Kasumi-1 (cell line): ENCODE measurements at places on chromosomes 3 and 15.

DNA sequence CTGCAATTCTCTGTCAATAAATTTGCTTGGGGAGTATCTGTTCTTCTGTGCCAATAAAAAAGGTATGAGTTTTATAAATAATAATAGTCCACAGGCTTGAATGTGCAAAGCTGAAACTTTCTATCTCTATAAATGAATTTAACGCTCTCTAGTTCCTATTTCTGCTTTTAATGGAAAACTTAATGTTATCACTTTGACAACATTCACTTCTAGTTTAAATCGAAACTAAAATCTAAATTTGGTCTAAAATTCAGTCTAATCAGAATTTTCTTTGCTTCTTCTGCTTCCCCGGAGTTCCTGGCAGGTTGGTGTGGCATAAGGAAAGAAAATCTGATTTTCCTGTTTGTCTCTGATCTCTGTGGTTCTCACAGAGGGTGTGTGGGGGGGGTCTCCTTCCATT is 450.1 kb upstream of the TBL1XR1 start:
- no peak for DNase-seq

DNA sequence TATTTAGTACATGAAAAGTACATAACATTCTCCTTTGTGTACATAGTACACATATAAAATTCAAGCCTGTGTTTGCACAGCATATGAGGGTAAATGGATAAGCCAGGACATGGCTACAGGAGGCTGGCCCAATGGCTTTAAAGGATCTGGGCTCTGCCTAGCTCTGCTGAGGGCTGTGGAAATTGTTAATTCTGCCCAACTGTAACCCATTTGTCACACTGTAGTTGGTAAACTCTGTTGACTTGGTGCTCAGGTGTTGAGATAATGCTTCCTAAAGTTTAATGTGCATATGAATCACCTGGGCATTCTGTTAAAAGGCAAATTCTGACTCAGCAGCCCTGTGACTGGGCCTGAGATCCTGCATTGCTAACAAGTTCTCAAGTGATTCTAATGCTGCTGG is 196.5 kb upstream of the ZPLD1 start:
- DNase-seq = no peak

DNA sequence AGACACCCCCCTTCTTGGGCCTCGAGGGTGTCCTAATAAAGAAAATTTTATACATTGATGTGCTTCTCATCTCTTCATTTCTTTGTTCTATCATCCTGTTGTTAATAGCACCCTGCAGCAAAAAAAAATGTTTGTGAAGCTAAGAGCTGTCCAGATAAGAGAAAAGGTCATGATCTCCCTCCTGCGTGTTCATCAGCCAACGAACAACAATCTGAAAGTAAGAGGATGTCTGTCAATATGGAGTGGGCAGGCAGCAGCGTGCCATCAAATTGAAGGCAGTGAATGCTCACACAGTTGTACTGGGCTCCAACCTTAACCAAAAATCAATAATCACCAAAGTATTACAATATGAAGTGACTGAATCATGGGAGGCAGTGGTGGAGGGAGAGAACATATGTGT is 418.6 kb upstream of the ONECUT1 start:
- no peak for DNase-seq

GRCh38 chr3:9581742-9582141 is 28.1 kb upstream of the LHFPL4 start:
- no peak for DNase-seq

- no peak for DNase-seq
Observed at GRCh38 chr3:54957711-54958110, 29.9 kb upstream of the LRTM1 start.

DNA sequence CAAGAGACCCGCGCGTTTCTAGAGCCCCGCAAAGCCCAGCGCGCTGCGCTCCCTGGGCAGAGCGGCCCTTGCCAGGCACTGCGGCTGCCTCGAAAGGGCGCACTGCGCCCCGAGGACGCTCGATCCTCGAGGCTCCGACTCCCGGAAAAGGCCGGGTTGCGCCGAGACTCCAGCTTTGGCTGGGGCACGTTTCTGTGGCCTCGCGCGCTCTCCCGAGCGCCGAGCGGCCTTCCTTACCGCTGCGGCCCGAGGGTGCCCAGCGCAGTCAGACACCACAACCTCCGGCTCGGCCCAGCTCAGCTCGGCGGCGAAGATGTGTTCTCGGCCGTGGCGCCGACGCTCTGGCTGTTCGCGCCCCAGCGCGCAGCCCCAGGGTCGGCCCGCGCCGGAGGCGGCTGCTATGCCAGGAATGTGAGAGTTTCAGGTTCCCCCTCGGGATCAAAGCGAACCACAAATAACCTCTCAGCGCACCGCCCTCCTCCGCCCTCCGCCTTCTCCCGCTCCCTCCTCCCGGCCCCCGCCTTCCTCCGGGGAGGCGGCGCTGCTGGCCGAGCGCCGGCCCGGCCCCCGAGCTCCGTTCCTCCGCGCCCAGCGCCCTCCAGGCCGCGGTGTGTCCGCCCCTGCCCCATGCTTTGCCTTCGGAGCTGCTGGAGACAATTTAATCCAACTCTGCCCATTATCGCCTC is at the start of gene AMOTL2:
AMOTL2 (minus strand) TSS at position 343 of the 686 bp plus-strand sequence. CDS start 3,014 bp downstream, outside the sequence.
- DNase-seq = peak; percentile 52

DNA sequence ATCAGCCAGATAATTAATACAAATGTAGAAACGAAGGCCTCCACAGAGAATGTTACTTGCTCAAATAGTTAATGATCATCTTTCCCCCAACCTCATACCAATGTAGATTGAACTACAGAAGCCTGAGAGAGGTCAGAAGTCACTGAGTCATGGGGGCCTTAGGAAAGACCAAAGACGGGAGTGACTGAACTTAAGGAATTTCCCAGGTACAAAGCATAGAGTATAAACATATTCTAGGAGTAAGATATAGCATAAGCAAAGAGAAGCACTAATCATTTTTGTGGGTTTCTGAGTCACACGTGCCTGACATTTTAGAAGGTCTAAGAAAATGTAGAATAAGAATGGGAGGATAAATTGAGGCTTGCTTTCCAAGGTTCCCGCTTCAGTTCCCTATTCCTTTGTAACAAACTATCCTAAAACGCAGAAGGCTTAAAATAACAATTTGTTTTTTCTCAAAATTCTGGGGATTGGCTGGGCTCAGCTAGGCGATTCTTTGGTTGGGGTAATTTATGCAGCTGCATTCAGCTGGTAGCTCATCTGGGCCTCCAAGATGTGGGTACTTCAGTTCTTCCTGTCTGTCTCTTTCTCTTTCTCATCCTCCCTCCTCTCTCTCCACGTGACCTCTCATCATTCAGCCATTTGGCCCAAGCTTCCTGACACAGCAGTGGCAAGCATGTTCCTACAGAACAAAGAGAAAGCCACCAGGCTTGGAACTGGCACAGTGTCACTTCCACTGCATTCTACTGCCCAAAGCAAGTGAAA is 422.6 kb downstream of the FOXP1 start:
- no peak for DNase-seq

GRCh38 chr3:33425453-33425852 is 14.8 kb downstream of the UBP1 start:
- DNase-seq = no peak

DNA sequence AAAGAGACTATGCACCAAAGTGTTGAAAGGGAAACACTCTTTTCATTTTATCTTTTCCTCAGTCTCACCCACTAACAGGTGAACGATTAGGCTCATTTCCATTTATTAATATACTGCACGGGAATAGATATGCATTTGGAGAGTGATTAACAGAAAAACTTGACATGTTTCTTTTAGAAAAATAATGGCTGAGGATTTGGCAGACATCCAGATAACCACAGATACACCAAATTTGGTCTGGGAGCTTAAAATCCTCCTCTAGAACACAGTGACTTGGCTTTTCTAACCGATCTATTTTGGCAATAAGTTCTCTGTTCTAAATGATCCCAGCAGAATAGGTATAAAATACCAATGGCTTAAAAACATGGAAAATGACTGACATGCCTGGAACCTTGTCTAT is 459.3 kb upstream of the SGO1 start:
- DNase-seq = no peak

DNA sequence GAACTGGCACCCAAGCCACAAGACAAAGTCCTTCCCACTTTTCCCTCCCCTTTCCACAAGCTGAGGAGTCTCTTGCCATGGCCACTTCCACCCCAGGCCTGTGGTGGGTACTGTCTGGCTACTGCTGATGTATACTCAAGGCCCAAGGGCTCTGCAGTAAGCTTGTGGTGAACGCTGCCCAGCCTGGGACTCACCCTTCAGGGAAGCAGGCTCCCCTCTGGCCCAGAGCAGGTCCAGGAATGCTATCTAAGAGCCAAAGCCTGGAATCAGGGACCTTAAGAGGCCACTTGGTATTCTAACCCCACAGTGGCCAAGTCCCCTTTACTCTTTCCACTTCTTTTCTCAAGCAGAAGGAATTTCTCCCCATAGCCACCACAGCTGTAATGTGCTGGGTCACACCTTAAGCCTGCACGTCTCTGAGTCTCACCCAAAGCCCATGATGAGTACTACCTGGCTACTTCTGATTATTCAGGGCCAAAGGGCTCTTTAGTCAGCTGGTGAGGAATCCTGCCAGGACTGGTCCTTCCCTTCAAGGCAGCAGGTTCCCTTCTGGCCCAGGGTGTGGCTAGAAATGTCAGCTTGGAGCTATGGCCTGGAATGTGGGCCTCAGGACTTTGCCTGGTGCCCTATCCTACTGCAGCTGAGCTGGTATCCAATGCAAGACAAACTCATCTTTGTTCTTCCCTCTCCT is 4.0 kb downstream of the PATL2 start:
- DNase-seq = no peak

GRCh38 chr3:18334837-18335601 is 90.1 kb downstream of the SATB1 start:
- peak; percentile 77 for DNase-seq

DNA sequence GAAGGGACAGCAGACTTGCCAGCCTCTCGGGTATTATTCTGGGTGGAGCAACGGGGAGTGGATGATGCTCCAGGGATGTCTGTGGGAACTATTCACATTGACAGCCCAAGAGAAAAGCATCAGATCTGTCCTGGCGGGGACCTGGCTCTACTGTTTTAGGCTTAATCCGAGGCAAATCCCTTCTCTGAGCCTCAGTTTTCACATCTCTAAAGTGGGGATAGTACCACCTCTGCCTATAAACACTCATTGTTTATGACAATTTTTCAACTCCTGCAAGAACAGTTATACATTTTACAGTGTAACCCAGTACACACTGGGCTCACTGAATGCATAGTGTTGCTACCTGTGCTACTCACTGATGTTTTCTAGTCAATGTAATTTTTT is 9.3 kb downstream of the PDIA5 start:
- DNase-seq = no peak

DNA sequence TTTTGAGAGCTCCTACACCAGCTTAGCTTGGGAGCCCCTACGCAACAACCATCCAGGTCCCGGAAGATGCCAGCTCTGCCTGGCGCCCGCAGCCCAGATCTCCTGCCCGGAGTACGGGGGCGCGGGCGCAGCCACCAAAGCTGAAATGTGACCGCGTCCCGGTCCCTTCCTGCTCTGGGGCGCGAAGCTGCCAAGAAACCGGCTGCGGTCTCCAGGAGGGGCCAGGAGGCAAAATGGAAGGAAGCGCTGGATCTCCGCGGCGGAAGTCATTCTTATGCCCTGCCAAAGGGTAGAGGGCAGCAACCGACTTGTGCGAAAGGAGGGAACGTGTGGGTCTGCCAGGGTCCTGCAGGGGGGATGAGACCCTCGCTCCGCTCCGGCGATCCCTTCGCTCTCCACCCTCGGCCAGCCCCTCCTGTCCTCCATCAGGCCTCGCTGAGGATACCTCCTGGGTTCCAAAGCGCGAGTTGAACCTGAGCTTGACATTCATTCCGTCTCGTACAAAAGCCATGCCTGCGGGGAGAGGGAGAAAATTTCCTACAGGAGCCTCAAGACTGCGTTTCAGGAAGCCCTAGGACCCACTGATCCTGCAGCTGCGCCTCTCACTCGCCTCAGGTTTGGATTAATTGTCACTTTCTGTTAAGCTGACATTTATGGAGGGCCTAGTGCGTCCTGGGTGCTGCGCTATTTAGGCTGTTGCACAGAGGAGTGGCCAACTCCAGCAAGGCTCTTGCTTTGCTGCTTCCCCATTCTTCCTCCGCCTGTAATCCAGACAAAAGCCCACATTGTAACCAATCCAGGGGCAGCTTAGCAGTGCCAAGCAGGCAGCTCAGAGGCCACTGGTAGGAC is 98.3 kb upstream of the VGLL3 start:
- DNase-seq = peak; percentile 96

DNA sequence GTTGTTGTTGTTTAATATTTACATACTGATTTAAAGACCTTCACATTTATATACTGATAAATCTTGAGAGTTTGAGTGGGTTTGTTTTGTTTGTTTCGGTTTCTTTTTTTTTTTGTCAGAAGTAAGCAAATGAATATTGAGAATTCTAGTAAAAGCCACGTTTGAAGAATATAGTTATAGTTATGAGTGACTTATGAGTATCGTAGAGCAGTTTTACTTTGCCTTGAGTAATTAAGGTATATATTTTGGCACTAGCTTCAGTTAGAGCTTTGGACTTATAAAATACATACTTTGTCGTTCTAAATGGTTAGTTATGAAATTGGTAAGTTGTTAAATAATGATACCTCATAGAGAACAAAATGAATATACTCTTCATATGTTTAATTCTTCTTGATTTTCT is 27.8 kb downstream of the ATP1B3 start:
- no peak for DNase-seq

DNA sequence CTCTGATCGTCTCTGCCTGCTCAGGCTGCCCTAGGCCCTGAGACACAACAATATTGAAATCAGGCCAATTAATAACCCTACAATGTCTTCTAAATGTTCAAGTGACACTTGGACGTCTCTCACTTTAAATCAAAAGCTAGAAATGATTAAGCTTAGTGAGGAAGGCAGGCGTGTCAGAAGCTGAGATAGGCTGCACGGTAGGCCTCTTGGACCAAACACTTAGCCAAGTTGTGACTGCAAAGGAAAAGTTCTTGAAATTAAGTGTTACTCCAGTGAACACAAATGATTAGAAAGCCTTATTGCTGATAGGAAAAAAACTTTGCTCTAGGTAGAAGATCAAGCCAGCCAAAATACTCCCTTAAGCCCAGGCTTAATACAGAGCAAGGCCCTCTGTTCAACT is 2.2 kb downstream of the HPS3 start:
- DNase-seq = no peak

- DNase-seq = no peak
Observed at GRCh38 chr3:116001151-116001621, 377.9 kb downstream of the GAP43 start.

- no peak for DNase-seq
Observed at GRCh38 chr3:181568248-181568647, 143.5 kb upstream of the SOX2 start.

DNA sequence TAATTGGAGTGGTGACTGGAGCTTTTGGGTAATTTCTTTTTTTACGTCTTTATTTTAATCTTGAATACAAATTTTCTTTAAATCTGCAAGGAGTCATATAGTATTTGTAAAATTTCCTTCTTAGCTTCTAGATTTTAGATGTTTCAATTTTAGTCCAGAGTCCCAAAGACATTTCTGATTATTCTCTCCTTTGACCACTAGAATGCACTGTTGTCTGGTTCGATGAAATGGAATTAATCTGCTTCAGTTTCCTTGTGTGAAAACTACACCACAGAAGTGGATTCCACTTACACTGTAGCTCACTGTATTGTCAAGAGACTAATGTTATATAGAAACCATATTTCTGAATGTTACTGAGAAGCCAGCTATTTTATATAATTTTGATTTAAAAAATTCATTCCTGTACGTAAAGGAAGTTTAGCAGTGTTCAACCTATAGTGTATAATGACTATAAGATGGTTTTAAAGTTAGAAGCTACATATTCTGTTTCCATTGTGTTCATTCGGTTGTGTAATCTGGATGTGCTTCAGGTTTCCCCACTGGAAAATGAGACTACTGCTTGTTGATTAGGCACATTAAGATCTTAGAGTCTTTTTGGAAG is 6.1 kb downstream of the GRAMD1C start:
- DNase-seq = peak; percentile 95
